ENCODE measurements at places on chromosomes 7 and 10.

DNA sequence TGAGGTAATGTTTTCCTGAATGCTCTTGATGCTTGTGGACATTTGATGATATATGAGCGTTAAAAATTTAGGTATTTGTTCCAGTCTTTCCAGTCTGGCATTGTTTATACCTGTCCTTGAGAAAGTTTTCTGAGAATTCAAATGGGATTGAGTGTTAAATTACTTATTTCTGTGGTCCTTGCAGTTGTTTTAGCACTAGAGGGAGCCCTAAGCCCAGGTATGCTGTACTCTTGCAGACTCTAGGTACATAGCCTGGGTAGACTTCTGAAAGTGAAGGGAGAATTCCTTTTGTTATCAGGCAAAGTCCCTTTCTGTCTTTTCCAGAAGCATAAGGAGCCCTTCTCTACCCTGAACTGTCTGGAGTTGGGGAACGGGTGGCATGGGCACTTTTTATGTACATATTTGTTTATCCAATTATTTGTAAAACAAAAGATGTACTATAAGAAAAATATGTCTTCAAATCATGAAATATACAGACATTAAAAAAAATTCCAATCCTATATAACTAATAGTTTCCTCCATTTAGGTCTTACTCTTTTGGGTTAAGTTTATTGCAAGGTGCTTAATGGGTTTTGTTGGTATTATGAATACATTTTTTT, 262.1 kb downstream of the ATRNL1 start:
- no peak overlapping the region for H3K4me3 ChIP-seq
- H3K4me1 ChIP-seq: no peaks in the 10 kb centered on the region
- no peak overlapping the region for H3K27ac ChIP-seq
- no peaks in the 10 kb centered on the region for H3K27me3 ChIP-seq
- peak; percentile 47 for DNase-seq
- H3K36me3 ChIP-seq: no peaks in the 10 kb centered on the region

DNA sequence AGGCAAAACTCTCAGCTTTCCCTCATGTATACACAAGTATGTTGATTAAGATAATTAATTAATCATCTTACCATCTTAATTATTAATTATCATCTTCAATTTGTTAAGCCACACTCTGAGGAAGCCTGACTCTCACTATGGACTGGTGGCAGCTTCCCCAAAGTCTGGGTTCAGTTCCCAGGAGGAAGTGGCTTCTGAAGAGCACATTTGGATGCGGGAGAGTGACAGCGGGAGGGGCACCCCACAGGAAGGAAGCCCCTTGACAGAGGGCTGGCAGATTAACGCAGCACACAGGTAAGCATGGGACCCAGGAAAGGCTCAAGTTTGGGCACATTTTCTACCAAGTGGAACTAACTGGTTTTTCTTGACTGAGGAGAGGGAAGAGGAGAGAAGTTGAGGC, 13.4 kb upstream of the SLIT1 start:
- no peak overlapping the region for H3K27ac ChIP-seq
- peaks cover 25% of the 10 kb centered on the region for H3K4me1 ChIP-seq
- H3K4me3 ChIP-seq: no peak overlapping the region
- no peak for DNase-seq
- no peaks in the 10 kb centered on the region for H3K36me3 ChIP-seq

GRCh38 chr7:76354981-76355730, 3.6 kb downstream of the YWHAG start:
- no peaks in the 10 kb centered on the region for H3K27me3 ChIP-seq
- H3K4me1 ChIP-seq: peaks cover 53% of the 10 kb centered on the region
- H3K36me3 ChIP-seq: peaks cover 54% of the 10 kb centered on the region
- no peak overlapping the region for H3K27ac ChIP-seq

- peak overlapping the region; percentile 90 for H3K4me3 ChIP-seq
- peaks cover 32% of the 10 kb centered on the region for H3K4me1 ChIP-seq
- H3K36me3 ChIP-seq: peaks cover 2% of the 10 kb centered on the region
- no peak overlapping the region for H3K27ac ChIP-seq
- H3K27me3 ChIP-seq: no peaks in the 10 kb centered on the region
These were observed 11.2 kb upstream of the C10orf95 start for GRCh38 chr10:102462512-102463054.

GRCh38 chr10:128993443-128993842, 473.6 kb upstream of the MGMT start:
- H3K36me3 ChIP-seq: no peaks in the 10 kb centered on the region
- no peak overlapping the region for H3K4me3 ChIP-seq
- H3K4me1 ChIP-seq: no peaks in the 10 kb centered on the region
- H3K27ac ChIP-seq: no peak overlapping the region
- DNase-seq: no peak

GRCh38 chr10:67280405-67280804, 354.6 kb downstream of the LRRTM3 start:
- H3K27ac ChIP-seq: no peak overlapping the region
- H3K27me3 ChIP-seq: no peaks in the 10 kb centered on the region
- no peaks in the 10 kb centered on the region for H3K36me3 ChIP-seq
- H3K4me3 ChIP-seq: no peak overlapping the region
- H3K4me1 ChIP-seq: no peaks in the 10 kb centered on the region
- DNase-seq: no peak

DNA sequence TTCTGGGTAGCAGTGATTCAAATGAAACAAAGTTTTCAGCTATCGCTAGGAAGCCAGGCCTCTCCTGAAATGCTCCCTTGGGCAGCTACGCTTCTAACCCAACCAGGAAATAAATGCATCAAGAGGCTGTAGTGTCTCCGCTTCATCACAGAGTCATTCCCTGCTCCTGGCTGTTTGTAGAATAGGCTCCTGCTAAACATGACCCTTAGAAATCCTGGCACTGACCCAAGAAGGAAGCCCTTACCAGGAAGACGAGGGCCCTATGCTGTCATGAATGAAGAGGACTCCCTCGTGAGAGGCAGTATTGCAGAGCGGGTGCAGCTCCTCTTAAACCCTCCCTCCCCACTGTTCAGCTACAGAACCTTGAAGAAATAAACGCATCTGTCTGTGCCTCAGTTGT, 48.3 kb downstream of the NOD1 start:
- no peak for DNase-seq
- H3K27me3 ChIP-seq: no peaks in the 10 kb centered on the region
- H3K27ac ChIP-seq: no peak overlapping the region
- H3K4me1 ChIP-seq: peaks cover 14% of the 10 kb centered on the region
- H3K36me3 ChIP-seq: peaks cover 58% of the 10 kb centered on the region
- no peak overlapping the region for H3K4me3 ChIP-seq

GRCh38 chr7:11228515-11228914, 254.8 kb downstream of the PHF14 start:
- DNase-seq: no peak
- no peaks in the 10 kb centered on the region for H3K36me3 ChIP-seq
- no peak overlapping the region for H3K27ac ChIP-seq
- no peak overlapping the region for H3K4me3 ChIP-seq
- peaks cover 7% of the 10 kb centered on the region for H3K27me3 ChIP-seq
- H3K4me1 ChIP-seq: no peaks in the 10 kb centered on the region

DNA sequence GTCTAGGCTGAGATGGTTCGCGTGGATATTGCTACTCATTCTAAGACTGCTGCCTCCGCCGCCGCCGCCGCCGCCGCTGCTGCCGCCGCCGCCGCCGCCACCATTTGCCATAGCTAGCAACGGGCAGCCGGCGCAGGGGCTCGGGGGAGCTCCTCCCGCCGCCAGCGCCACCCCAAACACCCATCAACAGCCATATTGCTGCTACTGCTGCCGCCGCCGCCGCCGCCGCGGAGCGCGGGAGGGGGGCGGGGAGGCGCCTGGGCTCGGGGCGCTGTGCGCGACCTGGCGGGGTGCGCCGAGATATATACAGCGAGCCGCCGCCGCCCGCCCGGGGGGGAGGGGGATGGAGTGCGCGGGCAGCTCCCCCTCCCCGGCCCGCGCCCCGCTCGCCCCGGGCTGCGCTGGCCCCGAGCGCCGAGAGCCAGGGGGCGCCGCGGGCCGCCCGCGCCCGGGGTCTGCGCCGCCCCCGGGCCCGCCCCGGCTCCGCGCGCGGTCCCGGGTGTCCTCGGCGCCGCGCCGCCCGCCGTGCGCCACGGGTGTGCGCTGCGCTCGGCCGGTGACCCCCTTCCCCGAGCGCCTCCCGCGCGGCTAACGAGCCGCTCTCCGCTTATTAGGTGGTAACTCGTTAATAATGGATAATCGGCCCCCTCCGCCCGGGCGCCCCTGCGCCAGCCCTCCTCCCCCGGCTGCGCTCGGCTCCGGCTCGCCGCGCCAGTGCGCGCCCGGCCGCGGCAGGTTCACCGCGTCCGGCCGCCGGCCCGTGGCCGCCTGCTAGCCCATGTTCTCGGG, at the start of gene KCNMA1:
KCNMA1 (minus strand) TSS at position 277 of the 789 bp plus-strand sequence.
- H3K27me3 ChIP-seq: peaks cover 70% of the 10 kb centered on the region
- peaks cover 7% of the 10 kb centered on the region for H3K4me1 ChIP-seq
- DNase-seq: no peak

- peak; percentile 69 for DNase-seq
- peaks cover 39% of the 10 kb centered on the region for H3K36me3 ChIP-seq
- H3K4me3 ChIP-seq: peak overlapping the region; percentile 98
These were observed 1.4 kb downstream of the RHEB start for GRCh38 chr7:151518105-151518946.
